ENCODE measurements at places on chromosomes 6 and 20.

GRCh38 chr6:112149719-112150263 is 62.4 kb downstream of the FAM229B start:
- H3K4me3 ChIP-seq = no peak overlapping the region
- H3K36me3 ChIP-seq = no peaks in the 10 kb centered on the region
- H3K27ac ChIP-seq = no peak overlapping the region
- H3K27me3 ChIP-seq = no peaks in the 10 kb centered on the region

DNA sequence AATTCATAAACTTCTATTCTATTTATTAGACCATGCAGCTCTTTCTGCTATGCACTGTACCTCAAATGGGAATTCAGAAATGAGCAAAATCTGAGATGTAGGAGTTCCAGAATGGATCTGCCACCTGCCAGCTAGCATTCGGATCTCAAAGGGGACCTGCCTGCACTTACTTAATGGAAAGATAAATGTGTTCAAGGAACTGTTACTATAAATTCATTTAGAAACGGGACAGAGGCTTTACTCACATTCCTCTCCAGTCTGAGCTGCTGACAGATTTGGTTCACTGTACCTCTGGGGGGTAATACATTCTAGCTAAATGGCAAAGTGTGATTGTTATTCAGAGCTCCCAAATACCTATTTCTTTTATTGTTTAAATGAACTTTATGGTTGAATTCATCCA is 384.1 kb downstream of the GRIK2 start:
- no peaks in the 10 kb centered on the region for H3K4me1 ChIP-seq
- H3K27ac ChIP-seq = no peak overlapping the region
- no peaks in the 10 kb centered on the region for H3K36me3 ChIP-seq
- H3K27me3 ChIP-seq = no peaks in the 10 kb centered on the region

DNA sequence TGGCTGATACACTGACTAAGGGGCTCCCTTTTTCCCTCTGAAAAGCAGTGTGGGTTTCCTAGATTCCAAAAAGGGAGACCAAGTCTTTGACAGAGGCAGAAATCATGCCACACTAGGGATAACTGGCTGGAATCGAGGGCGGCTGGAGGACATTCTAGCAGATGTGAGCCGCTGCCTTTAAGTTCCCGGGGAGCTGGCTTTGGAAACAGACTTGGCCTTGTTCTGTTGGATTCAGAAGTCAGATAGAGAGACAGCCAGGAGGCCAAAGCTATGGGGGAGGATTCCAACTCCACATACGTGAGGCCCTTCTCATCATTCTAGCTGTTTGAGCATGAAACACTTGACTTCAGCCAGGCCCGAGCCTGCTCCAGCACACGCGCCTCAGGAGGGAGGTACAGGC is 109.9 kb upstream of the FOXC1 start:
- H3K4me3 ChIP-seq = no peak overlapping the region
- no peaks in the 10 kb centered on the region for H3K36me3 ChIP-seq
- no peak for DNase-seq

DNA sequence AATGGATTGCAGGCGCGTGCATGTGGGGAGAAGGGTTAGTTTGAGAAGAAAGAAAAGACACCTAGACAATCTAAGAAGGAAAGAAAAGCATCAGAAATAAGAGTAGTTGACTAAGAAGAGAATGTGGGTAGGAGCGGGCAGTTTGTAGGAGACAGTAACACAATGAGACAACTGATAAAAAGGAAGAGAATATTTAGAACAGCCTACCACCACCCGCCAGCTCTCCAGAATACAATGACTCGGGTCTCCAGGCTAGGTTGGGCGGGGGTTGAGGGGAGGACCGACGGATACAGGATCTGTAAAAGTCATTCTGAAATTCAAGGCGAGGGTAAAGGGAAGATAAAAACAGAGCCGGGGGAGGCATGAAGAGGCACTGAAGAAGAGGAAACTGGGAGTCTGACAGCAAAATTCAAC is 712 bp downstream of the ABHD16A start:
- peaks cover 14% of the 10 kb centered on the region for H3K4me1 ChIP-seq
- H3K36me3 ChIP-seq = peaks cover 5% of the 10 kb centered on the region
- peak overlapping the region; percentile 99 for H3K4me3 ChIP-seq
- DNase-seq = peak; percentile 62
- peak overlapping the region; percentile 98 for H3K27ac ChIP-seq

DNA sequence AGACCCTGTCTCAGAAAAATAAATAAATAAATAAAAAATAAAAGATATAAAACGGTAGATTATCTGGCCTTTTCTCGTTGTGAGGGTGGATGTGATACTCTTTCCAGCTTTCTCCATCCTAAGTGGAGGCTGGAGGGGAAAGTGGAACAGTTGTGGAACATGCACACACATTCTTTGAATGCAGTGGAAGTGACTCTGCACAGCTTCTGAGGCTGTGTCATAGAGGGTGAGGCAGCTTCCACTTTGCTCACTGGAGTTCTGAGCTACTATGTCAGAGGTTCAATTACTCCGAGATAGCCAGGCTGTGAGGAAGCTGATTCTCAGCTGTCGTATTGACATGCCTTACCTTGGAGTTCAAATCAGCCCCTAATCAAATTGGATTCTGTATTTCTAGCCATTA is 82.2 kb downstream of the CHMP4B start:
- no peak overlapping the region for H3K27ac ChIP-seq
- no peak overlapping the region for H3K4me3 ChIP-seq
- peaks cover 14% of the 10 kb centered on the region for H3K27me3 ChIP-seq
- H3K36me3 ChIP-seq = no peaks in the 10 kb centered on the region
- no peaks in the 10 kb centered on the region for H3K4me1 ChIP-seq

- no peaks in the 10 kb centered on the region for H3K27me3 ChIP-seq
- no peaks in the 10 kb centered on the region for H3K4me1 ChIP-seq
- H3K27ac ChIP-seq = no peak overlapping the region
- no peaks in the 10 kb centered on the region for H3K36me3 ChIP-seq
- no peak overlapping the region for H3K4me3 ChIP-seq
- no peak for DNase-seq
Measured at GRCh38 chr6:44663860-44664634, 276.5 kb downstream of the CDC5L start.

DNA sequence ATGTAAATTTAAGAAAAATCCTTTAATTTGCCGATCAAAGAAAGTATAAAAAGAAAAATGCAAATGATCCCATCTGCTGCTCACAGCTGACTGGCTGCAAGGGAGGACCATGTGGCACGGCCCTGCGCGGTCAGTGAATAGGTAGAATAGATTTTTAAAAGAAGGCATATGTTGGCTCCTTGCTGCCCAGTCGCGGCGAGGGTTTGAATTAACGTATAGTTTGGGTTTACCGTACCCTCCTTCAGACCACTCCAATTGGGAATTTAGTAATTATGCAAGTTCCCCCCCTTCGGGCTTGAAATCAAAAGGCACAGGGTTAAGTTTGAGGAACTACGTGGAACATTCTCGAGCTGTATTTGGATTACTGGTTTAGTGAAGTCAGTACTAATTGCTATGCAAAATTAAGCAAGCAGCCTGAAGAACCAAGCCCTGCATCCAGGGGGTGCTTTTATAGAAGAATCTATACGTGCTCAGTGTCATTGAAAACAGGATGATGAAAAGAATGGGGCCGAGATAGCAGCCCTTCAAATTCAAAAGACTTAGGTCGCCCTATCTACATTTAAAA is 1.1 kb upstream of the BEND3 start:
- H3K4me1 ChIP-seq = peaks cover 3% of the 10 kb centered on the region
- H3K27ac ChIP-seq = no peak overlapping the region
- H3K27me3 ChIP-seq = peaks cover 28% of the 10 kb centered on the region
- peak overlapping the region; percentile 57 for H3K4me3 ChIP-seq

DNA sequence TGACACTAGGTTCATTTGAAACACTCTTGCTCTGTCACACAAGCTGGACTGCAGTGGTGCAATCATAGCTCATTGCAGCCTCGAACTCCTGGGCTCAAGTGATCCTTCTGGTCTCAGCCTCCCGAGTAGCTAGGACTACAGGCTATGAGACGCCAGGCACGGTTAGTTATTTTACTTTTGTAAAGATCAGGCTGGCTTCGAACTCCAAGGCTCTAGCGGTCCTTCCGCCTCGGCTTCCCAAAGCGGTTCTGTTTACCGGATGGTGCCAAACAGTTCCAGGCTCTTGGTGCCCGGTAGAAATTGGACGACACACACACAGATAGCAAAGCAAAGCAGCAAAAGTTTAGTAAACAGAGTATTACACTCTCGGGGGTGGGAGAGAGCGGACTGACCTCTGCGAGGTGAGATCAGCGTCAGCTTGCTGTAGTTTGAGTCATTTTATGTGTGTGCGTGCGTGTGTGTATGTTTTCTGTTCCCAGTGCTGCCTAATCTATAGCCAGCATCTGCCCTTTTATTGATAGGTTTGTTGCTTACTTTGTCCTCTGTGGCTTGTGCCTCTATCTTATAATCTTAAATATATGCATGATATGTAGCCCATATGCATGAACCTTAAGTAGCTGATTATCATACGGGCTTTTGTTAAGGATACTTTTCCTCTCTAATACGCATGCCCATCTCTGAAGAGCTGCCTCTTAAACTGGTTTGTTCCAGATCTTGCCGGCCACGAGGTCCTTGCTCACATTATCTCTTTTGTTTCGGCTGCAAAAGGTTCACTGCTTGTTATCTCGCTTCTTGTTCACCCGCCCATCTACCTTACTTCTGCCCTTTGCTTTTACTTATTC is 75.2 kb downstream of the OR2B2 start:
- H3K4me1 ChIP-seq = peaks cover 26% of the 10 kb centered on the region
- peak; percentile 87 for DNase-seq
- H3K4me3 ChIP-seq = peak overlapping the region; percentile 90
- H3K27ac ChIP-seq = peak overlapping the region; percentile 94
- no peaks in the 10 kb centered on the region for H3K36me3 ChIP-seq

DNA sequence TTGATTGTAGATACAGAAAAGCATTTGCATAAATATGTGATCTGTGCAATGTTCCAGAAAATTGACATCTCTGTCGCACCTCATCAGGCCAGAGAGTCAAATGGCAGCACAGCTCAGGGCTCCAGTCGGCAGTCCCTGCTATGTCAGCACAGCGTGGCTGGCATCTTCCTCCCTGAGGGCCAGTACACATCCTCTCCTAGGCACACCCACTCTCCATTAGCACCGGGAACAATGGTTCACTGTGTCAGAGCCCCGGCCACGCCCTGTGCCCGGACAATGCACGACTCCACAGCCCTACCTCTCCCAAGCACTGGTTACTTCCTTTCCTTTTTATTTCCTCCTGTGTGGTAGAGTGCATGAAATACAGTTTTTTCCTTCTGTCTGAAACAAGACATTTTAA is 114.9 kb downstream of the FOXC1 start:
- DNase-seq = no peak
- H3K4me3 ChIP-seq = no peak overlapping the region
- H3K27me3 ChIP-seq = no peaks in the 10 kb centered on the region
- H3K36me3 ChIP-seq = no peaks in the 10 kb centered on the region
- no peaks in the 10 kb centered on the region for H3K4me1 ChIP-seq

DNA sequence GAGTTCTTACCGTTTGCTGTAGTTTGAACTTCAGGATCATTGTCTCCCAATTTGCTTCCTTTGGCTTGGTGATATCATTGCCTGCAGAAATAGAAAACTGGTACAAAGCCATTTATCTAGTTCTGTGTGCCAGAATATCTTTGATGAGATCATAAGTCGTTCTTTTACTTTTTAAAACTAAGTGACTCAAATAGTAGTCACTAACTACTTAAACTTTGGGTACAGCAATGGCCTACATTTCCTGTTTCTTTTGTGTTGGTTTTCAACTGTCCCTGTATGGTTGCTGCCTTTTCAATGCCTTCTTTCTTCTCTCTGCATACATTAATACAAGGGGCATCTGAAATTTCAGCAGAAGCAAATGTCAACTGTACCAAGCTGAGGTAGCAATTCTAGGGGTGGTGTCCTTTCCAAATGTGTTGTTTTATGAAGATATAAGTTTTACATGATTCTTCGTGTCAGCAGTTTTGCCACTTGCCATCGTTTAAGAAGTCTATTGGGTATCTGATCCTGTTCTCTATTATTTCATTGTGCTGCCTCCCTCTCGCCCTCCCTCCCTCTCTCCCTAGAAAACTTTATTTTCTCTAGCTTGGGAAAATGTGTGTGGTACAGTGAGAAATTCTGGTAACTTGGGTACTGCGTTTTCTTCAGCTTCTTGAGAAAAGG is 238.5 kb downstream of the FARS2 start:
- H3K36me3 ChIP-seq = no peaks in the 10 kb centered on the region
- DNase-seq = no peak
- no peaks in the 10 kb centered on the region for H3K27me3 ChIP-seq
- no peak overlapping the region for H3K4me3 ChIP-seq

GRCh38 chr20:49862607-49863200 is 50.1 kb downstream of the SLC9A8 start:
- H3K4me1 ChIP-seq = no peaks in the 10 kb centered on the region
- no peak overlapping the region for H3K4me3 ChIP-seq
- H3K27ac ChIP-seq = no peak overlapping the region
